ENCODE measurements at places on chromosomes 7 and 10.

GRCh38 chr10:121741248-121741792 is 143.1 kb upstream of the FGFR2 start:
- no peak for DNase-seq

DNA sequence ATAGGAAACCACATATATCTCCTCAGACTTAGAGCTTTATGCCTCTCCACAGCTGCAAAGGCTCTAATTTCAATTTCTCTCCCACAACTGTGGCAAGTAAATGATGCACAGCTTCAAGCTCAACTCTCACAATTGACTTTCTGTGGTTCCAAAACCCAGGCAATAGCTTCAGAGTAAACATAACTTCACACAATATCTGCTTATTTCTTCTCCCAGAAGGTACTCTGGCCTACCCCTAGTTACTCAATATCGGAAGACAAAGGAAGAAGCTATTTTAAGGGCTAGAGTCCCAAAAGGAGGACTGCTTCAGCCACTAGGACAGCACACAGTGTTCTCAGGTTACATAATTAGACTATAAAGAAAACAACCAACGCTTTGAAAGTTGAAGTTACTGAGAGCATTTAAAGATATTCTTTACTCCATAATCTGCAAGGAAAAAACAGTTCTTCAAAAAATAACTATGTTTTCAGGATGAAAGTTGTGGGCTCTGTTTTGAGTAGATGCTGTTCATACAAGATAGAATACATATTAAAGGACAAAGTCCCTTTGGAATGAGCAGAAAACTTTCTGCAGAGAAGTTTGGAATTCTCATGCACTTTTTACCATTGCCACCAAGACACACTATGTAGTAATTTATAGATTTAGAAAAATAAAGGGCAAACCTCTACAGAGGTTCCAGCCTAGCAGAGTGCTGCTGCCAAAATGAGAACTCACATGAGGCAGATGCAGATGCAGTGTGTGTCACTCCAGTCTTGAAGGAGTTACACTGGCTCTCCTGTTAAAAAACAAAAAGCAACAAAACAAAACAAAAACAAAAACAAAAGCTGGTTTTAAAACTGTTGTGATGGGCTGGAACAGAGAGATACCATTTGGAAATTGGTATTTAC is 81.8 kb downstream of the NT5C2 start:
- DNase-seq: no peak

GRCh38 chr10:33657154-33657908 is 322.9 kb upstream of the NRP1 start:
- no peak for DNase-seq

DNA sequence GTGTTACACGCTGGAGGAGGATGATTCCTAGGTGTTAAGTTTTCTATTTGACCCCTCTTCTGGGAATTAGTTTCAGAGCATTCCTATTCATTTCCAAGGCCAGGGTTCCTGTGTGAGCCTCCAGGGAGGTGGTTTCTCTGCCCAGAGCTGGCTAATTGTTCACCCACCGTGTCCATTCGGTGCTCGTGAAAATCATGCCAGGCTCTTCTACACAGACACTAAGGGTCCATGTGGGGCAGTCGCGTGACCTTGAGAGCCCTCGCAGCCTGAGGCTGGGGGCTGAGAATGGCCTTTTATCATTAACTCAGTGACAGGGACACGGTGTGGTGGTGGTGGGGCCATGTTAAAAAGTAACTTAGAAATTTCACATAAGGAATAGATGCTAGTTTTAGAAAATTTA is 83.7 kb downstream of the EMX2 start:
- no peak for DNase-seq

DNA sequence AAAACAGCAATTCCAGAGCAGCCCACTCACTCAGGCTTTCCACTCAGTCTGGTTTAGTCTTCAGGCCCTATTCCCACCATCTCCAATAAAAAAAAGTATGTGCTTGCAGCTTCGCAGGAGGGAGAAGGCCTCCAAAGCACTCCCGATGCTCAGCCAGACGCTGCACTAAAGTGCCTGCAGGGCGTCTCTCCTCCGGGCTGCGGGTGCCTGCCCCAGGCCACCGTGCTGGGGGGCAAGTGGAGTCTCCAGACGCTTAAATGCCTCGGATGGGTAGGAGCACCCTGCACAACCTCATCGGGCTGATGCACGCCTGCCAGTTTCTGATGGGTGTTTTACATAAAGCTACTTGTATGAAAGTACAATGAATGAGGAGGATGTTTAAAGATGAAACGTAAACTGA is 31.3 kb upstream of the NCAPG2 start:
- DNase-seq: no peak

DNA sequence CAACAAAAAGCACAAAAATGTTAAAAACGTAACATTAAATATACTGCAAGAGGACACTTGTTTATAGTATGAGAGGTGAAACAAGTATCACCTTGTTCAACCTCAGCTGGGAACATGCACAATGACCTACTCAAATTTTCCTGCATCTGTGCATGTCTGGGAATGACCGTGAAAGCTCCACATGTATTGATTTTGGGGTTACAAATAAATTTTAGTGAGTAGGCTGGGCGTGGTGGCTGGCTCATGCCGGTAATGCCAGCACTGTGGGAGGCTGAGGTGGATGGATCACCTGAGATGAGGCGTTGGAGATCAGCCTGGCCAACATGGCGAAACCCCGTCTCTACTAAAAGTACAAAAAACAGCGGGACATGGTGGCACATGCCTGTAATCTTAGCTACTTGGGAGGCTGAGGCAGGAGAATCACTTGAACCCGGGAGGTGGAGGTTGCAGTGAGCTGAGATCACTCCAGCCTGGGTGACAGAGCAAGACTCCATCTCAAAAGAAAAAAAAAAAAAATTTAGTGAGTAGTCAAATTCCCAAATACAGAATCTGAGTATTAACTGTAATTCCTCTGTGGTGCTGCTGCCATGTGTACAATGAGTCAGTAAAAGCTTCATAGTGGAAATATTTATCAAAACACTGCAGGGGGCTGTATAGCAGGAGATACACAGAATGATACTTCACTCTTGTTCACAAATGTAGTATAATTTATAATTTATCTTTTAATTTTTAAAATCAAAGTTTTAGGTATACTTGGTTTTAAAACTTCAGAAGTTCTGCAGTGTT is 41.1 kb downstream of the SUGCT start:
- DNase-seq: no peak

- DNase-seq: no peak
These were observed 66.6 kb upstream of the ZNF479 start for GRCh38 chr7:57198801-57199200.

GRCh38 chr10:102643336-102644065 is 778 bp upstream of the TRIM8 start:
- DNase-seq: peak; percentile 33
